ENCODE measurements at places on chromosomes 16 and 17. TPM values are rescaled to one million over a fixed set of nuclear protein-coding genes. Genes with fewer than 3 reads are reported as not detected.

Gene NMRAL1
- 76.7 TPM for total RNA-seq

Gene POLDIP2
- 101 TPM for total RNA-seq

Gene NAT9
- 35.5 TPM for total RNA-seq

Gene RNF227
- total RNA-seq: 8.5 TPM

Gene FBXW10
- 0.28 TPM for total RNA-seq

Gene CDH16
- 0.19 TPM for total RNA-seq

Gene TEX19
- not detected for total RNA-seq

Gene GDPD1
- 1.7 TPM for total RNA-seq

Gene PRSS21
- 1.7 TPM for total RNA-seq

Gene KRTAP4-11
- not detected for total RNA-seq

Measured in regular cardiac myocyte (primary cell).